ENCODE measurements at places on chromosomes 1 and 21.

- DNase-seq: no peak
These were observed 1.0 kb downstream of the TMEM59 start for GRCh38 chr1:54051933-54052430.

GRCh38 chr1:226939438-226940028, 561 bp upstream of the COQ8A start:
- DNase-seq: peak; percentile 19

GRCh38 chr1:207888652-207889051, 22.3 kb downstream of the CD34 start:
- DNase-seq: no peak

DNA sequence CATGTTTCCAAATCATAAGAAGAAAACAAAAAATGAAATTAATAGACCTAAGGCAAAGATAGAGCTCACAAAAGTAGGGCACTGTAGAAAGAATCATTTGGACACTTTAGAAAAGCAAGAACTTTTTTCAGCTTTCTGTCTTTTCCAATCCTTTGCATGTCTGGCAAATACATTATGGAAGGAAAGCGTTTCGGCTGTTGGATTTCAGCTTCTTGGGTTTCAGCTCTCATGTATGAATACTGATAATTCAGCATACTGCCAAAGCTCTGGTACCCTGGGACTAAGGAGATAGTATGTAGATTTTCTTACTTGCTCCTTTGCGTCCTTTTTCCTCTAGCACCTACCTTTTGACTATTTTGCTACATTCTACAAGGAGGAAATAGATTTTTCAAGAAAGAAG, 375.9 kb downstream of the BRINP3 start:
- DNase-seq: no peak

DNA sequence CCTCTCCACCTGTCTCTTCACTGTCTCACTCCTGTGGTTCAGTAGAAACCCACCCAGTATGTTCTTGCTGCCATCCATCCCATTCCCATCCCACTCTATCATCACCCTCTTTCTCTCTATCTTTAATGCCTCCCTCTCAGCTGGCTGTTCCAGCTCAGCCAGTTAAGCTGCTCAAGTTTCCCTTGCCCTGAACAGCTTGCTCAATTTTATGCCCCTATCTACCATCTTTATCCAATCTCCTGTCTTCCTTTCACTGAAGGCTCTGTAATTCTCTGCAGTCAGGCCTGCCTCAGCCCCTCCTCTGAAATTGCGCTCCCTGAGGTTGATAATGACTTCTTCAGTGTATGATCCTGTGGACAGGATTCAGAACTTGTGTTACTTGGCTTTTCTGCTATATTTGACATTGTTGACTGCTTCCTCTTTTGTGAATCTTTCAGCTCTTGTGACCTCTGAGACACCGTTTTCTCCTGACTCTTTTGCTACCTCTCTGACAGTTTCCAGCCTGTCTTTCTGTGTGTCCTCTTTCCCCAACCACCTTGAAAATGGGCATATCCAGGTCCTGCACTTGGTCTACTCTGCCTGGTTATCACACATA, 13.9 kb upstream of the BCAR3 start:
- no peak for DNase-seq

DNA sequence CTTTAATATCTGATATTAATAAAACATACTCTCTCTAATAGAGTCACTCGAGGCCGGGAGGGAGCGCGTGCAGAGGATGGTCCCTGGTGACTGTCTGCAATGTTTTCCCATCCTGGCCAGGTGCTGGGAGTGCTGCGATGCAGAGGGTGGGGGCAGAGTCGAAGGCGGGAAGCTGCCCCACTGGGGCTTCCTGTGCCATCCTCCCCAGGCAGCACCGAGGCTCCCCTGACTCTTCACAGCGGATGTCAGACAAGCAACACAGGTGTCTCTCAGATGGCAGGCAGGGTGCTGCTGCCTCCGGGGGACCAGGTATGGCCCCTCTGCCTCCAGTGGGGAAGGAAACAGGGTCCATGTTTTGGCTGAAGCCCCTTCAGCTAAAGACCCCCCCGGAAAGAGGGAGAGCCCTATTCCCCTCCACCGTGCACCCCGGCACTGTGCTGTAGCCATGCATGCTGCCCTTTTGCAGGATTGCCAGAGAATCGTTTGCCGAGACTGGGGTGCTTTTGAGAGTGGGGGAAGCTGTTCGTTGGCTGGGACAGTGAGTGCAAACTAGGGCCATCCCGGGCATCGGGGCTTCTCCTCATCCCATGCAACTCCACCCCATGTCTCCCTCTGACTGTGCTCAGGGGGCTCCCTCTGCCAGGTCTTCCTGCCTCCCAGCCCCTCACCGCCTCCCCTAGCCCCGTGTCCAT, 32.1 kb upstream of the TTC34 start:
- no peak for DNase-seq

DNA sequence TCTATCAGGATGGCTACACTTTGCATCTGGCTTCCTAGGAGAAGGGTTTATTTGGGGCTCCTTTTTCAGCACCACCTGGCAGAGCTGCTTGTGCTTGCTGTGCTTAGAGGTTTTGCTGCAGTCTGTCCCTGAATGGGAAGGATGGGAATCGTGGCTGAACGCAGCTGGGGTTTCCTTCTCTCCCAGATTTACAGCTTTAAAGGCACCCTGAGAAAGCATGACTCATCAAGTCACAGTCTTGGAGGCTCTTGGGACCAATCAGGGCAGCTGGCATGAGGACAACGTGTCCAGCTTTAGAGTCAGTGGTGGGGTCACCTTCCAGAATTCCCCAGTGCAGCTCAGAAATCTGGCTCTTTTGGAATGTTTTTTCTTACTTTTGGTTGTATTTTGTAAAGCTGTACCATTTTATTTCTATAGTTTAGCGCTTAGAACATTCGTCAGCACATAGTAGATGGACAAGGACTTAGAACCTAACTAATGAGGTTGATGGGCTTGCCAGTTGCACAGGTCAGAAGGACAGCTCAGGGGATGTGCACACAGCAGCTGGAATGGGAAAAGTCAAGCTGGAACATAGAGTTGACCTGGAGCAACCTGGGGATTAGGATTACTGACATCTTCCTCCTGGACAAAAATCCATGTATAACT, 222.6 kb downstream of the PRDM2 start:
- DNase-seq: no peak

DNA sequence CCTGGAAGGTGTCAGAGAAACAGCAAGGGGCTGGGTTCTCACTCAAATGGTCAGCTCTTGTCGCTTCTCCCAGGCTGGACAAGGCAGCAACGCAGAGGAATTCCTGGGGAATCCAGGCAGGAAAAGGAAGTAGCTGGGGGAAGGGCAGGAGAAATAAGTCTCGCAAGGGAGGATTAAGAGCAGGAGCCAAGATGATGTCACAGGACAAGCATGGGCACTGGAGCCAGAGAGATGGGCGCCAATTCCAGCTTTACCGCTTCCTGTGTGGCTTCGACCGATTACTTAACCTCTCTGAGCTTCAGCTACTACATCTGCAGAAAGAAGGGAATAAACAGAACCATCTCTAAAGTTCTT, 70.5 kb downstream of the SSBP3 start:
- no peak for DNase-seq

- no peak for DNase-seq
These were observed 538.0 kb downstream of the LTN1 start for GRCh38 chr21:28454564-28455252.

- DNase-seq: no peak
These were observed 5.5 kb downstream of the RNF223 start for GRCh38 chr1:1068517-1069055.

- no peak for DNase-seq
These were observed 114.7 kb downstream of the GRIK3 start for GRCh38 chr1:36919491-36920145.

- DNase-seq: peak; percentile 60
These were observed 1.4 kb downstream of the KLHL21 start for GRCh38 chr1:6601049-6601922.

GRCh38 chr1:7290971-7291970, 479.8 kb upstream of the VAMP3 start:
- no peak for DNase-seq

DNA sequence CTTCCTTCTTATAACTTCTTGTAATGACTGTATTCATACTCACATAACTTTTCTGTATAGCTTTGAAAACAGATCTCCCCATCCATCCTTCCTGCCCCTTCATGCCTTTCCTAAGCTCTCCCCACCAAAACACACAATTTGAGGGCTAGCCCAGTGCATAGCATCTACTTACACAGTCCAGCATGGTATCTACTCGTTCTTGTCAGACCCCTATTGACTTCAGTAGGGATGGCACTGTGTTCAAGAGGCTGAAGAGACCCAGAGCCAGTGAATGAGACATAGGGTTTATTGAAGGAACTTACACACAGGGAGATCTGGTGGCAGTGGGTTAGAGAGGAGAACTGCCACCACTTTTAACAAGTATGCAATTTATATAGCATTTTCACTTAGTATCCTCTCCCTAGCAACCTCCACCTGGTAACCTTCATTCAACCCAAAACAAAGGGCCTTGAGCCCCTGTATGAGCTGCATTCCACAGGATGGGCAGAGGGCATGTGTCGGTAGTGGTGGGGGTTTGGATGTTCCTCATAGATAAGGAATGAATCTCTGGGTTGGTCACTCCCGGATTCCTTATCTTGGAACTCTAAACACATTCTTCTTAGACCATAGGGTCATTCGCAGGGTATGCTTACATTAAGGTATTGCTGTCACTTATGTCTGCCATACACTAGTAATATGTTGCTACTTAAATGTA, 64.9 kb upstream of the GNG12 start:
- DNase-seq: no peak

GRCh38 chr1:202561726-202562443, 148.4 kb downstream of the SYT2 start:
- DNase-seq: no peak

- no peak for DNase-seq
These were observed 244.7 kb downstream of the PTPRU start for GRCh38 chr1:29481031-29481430.

GRCh38 chr1:174326278-174326677, 121.5 kb upstream of the GPR52 start:
- no peak for DNase-seq

DNA sequence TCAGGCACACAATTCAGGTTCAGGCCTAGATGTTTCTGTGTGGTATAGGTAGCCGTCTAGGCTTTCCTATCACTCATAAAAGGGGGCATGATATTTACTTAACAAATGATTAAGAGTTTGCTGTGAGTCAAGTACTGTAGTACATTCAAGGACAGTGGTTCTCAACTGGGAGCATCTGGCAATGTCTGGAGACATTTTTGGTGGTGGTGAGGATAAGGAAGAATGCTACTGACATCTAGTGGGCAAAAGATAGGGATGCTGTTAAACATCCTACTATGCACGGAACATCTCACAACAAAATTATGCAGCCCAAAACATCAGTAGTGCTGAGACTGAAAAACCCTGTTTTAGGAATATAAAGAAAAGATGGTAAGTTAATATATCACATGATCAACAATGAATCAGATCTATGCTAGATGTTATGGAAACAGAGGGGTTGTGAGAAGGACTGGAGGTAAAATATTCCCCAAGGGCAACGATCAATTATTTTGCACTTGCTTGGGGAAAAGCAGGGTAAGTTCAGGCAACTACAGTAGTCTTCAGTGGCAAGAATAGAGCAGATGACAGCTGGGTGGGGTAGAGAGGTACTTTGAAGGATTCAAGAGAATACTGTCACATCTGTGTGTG, 4.9 kb downstream of the DNTTIP2 start:
- DNase-seq: no peak

GRCh38 chr1:225468270-225469020, 40.6 kb upstream of the LBR start:
- DNase-seq: no peak

DNA sequence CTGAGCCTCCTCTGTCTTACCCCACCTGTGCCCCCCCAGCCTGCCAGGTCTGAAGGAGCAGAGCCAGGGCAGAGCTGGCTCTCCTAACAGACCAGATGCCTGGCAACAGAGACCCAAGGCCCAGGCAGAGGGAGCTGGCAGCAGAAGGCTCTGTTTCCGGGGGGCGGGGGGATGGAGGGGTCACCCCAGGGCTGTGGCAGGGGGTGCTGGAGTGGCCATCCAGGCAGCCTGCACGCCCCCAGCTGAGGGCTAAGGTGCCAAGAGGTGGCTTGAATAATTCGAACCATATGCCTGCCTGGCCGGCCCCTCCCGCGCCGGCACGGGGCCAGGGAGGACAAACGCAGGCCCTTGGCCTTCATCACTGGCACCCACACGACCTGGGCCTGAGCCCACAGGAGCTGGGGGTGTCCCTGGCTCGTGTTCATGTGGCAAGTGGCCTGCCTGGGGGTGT, 16.0 kb upstream of the PLEKHG5 start:
- no peak for DNase-seq

DNA sequence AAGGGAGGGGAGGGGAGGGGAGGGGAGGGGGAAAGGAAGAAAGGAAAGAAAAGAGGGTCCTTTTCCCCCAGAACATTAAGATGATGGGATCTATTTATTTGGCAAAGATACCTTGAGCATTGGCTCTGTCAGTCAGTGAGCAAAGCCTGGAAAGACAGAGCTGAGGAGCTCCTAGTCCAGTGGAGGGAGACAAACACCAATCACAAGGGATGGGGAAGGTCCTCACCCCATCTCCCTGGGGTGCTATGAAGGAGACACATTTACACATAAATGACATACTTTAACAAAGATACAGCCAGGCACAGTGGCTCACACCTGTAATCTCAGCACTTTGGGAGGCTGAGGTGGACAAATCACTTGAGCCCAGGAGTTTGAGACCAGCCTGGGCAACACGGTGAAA, 154.9 kb upstream of the TIAM1 start:
- DNase-seq: no peak

DNA sequence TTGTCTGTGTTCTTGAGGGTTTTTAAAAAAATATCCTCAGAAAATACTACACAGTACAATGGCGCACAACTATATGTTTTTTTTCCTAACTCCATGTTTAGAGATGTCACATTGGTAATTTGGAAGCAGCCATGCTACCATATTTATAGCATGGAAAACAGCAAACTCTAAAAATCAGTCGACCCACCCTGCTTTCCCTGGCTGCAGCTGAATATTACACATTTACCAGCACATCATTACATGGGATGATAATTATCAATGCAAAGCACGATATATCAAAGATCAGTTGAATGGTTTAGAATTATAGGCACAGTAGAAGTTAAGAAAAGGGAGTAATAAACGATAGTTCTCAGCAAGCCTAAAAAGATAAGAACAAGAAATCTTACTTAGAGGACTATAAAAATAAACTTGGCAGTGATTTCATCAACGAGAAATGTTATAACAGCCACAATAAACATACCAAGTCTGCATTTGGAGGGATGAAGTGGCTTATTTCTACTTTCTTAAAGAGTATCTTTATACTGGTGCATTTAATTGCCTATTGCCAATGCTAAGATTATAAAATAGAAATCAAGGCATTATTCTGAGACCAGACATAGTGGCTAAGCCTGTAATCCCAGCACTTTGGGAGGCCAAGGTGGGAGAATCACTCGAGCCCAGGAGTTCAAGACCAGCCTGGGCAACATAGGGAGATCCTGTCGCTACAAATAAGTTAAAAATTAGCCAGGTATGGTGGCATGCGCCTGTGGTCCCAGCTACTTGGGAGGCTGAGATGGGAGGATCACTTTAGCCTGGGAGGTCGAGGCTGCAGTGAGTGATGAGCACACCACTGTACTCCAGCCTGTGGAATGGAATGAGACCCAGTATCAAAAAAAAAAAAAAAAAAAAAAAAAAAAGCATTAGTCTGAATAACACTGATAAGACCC, 43.4 kb downstream of the WDR64 start:
- no peak for DNase-seq

GRCh38 chr1:18874600-18874999, 15.1 kb upstream of the TAS1R2 start:
- no peak for DNase-seq
